ENCODE measurements at places on chromosomes 4 and X. TPM values are rescaled to one million over a fixed set of nuclear protein-coding genes. Genes with fewer than 3 reads are reported as not detected.

Gene FGF13
- 32.9 TPM for polyA plus RNA-seq

DNA sequence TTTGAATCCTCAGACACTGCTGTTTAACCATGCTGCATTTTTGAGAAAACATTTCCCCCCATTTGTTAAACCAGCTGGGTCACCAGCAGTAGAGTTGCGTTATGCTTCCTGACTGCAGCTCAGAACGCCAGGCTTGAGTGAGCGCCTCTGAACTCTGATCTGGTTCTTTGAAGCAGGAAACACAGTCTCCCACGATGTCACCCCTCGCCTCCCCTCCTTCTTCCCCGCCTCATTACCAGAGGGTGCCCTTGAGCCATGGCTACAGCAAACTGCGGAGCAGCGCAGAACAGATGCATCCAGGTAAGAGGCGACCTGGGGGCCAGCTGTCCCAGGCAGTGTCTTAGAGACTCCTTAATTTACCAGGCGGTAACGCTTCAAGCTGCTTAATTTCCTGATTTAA is 78.4 kb downstream of the REPS2 start:
- peak overlapping the region; percentile 10 for H3K4me3 ChIP-seq
- no peaks in the 10 kb centered on the region for H3K36me3 ChIP-seq
- H3K27ac ChIP-seq: peak overlapping the region; percentile 52
- peaks cover 4% of the 10 kb centered on the region for H3K4me1 ChIP-seq

DNA sequence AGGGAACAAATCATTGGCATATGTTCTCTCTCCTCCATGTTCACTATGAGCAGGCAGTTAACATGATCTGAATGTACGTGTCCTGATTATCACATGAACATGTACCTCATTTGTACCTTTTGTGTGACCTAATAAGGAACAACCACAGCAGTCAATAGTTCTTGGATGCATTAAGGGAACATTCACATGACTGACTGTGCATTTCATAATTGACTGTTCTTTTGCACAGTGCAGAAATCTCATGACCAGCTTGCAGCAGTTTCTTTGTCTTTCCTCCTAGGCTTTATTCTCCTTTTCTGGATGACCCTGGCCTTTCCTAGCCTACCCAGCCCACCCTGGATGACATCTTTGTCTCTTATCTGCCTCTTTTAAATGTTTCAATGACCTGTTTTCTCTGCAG is 56.6 kb upstream of the TEX13A start:
- H3K4me3 ChIP-seq: no peak overlapping the region
- H3K27ac ChIP-seq: no peak overlapping the region
- no peaks in the 10 kb centered on the region for H3K27me3 ChIP-seq
- H3K4me1 ChIP-seq: no peaks in the 10 kb centered on the region

DNA sequence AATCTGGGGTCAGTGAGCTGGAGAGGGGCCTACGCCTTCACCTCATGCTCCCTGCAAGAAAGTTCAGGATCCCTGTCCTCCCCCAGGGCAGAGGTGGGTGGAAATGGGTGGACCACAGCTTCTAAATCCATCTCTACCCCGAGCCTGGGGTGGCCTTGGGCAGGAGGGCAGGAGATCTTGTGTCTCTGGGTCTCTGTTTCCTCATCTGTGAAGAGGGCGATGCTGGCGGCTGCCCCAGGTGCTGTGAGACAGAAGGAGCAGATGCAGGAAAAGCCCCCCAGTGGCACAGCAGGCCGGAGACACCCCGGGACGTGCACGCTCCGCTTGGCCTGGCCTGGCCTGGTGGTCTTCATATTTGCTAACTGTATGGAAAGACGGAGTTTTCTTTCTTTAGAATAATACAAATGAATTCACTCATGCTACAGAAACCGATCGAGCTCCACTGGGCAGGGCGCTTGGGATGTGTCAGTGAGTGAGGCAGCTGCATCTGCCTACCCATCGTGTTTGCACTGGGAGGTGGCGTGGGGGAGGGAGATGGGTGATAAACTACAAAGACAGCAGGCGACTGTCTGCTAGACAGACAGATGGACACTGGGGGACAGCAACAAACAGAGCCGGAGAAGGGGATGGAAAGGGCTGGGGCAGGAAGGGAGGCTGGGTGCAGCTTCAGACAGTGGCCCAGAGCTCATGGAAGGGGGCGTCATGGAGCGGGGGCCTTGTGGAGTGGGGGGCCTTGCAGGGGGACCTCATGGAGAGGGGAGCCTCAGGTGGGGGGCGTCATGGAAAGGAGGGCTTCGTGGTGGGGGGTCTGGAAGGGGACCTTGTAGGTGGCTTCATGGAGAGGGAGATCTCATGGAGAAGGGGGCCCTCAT is 136.2 kb downstream of the CPZ start:
- H3K4me3 ChIP-seq: no peak overlapping the region
- DNase-seq: no peak
- H3K36me3 ChIP-seq: no peaks in the 10 kb centered on the region
- no peaks in the 10 kb centered on the region for H3K4me1 ChIP-seq
- peaks cover 19% of the 10 kb centered on the region for H3K27me3 ChIP-seq

GRCh38 chr4:76251441-76252270 is at the start of gene FAM47E:
TSS of gene FAM47E (plus strand) at chr4:76251721. CDS start at chr4:76251747, 26 bp downstream.
- H3K4me3 ChIP-seq: peak within 1 kb of the TSS; percentile 59
- H3K4me1 ChIP-seq: peaks cover 3% of the 10 kb centered on the region
- H3K27ac ChIP-seq: peak within 1 kb of the TSS; percentile 60

DNA sequence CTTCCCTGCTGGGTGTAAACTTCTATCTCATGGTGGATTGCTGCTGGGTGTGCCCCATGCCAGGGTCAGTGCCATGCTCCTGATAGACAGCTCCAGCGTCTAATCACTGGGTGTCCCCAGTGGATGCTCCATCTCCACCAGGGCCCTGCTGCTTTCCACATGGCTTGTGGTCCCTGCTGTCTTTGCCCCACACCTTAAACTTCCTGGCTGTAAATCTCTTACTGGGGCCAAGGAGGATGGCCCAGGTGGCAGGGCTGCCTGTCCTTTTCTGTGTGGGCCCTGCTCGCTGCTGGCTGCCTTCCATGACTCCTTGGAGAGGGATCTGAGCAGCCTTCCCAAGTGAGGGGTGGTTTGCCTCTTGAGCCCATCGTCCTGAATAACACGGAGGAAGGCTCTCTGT is 51.8 kb downstream of the RGS12 start:
- no peak overlapping the region for H3K27ac ChIP-seq
- H3K4me1 ChIP-seq: no peaks in the 10 kb centered on the region
- no peak overlapping the region for H3K4me3 ChIP-seq
- no peak for DNase-seq
- no peaks in the 10 kb centered on the region for H3K27me3 ChIP-seq
- peaks cover 11% of the 10 kb centered on the region for H3K36me3 ChIP-seq

GRCh38 chr4:61431131-61431530 is 231.0 kb downstream of the ADGRL3 start:
- no peaks in the 10 kb centered on the region for H3K36me3 ChIP-seq
- no peaks in the 10 kb centered on the region for H3K4me1 ChIP-seq
- H3K27ac ChIP-seq: no peak overlapping the region
- H3K4me3 ChIP-seq: no peak overlapping the region
- DNase-seq: no peak

DNA sequence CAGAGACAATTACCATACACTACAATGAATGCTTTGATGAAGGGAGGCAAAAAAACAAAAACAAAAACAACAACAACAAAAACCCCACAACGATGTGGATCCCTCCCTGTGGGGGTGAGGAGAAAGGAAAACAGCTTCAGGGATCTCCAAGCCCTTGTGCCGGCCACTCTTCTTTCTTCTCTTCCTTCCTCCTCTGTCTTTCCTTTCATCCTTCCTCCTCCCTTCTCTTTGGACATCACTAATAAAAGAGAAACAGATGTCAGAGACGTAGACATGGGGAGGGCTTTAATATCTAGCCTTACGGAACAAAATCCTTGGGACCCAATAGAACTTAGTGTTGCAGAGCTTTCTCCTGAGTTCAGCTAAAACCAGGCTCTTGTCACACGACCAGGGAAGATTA is 18.8 kb upstream of the STX18 start:
- no peak for DNase-seq
- H3K4me3 ChIP-seq: no peak overlapping the region
- H3K27me3 ChIP-seq: no peaks in the 10 kb centered on the region
- peaks cover 4% of the 10 kb centered on the region for H3K36me3 ChIP-seq
- H3K27ac ChIP-seq: no peak overlapping the region
- H3K4me1 ChIP-seq: no peaks in the 10 kb centered on the region
